Activated naive CD4-positive, alpha-beta T cell treated with anti-CD3 and anti-CD28 coated beads, Interleukin-2, amount 10 ng/mL, durations not matched to agents 5 hours and 36 hours (primary cell): ENCODE measurements at places on chromosomes 1 and 21. TPM values are rescaled to one million over a fixed set of nuclear protein-coding genes. Genes with fewer than 3 reads are reported as not detected.

C1orf115 gene
- 1.8 TPM for total RNA-seq

PADI2 gene
- not detected for total RNA-seq

TLR5 gene
- 0.17 TPM for total RNA-seq

SFPQ gene
- total RNA-seq = 354 TPM

KRTAP22-1 gene
- total RNA-seq = not detected

CIART gene
- total RNA-seq = 4.3 TPM

PYHIN1 gene
- total RNA-seq = 22.9 TPM

AMY2A gene
- total RNA-seq = not detected

SIM2 gene
- total RNA-seq = not detected

CR1L gene
- not detected for total RNA-seq

SLC39A1 gene
- 27.7 TPM for total RNA-seq

UBXN11 gene
- total RNA-seq = 37.0 TPM

MORC3 gene
- 54.1 TPM for total RNA-seq

EXTL1 gene
- total RNA-seq = not detected

TAS1R1 gene
- total RNA-seq = not detected

F3 gene
- total RNA-seq = not detected

KCNQ4 gene
- 0.43 TPM for total RNA-seq

WDR64 gene
- total RNA-seq = 0.10 TPM

GBP5 gene
- 330 TPM for total RNA-seq

MAP10 gene
- 3.1 TPM for total RNA-seq

MTARC1 gene
- not detected for total RNA-seq

RIMKLA gene
- total RNA-seq = 2.0 TPM

PROX1 gene
- not detected for total RNA-seq

MIXL1 gene
- total RNA-seq = not detected

INTS7 gene
- total RNA-seq = 25.6 TPM

HES3 gene
- total RNA-seq = not detected

NCSTN gene
- total RNA-seq = 66.9 TPM

GNAT2 gene
- total RNA-seq = not detected

FAM72B gene
- total RNA-seq = 19.5 TPM

KPRP gene
- not detected for total RNA-seq

PCSK9 gene
- total RNA-seq = not detected

EPHA2 gene
- not detected for total RNA-seq

HUNK gene
- 0.26 TPM for total RNA-seq

ZMYM1 gene
- total RNA-seq = 14.2 TPM

LRRIQ3 gene
- total RNA-seq = 0.60 TPM

SMCP gene
- not detected for total RNA-seq

C1QB gene
- not detected for total RNA-seq

EYA3 gene
- total RNA-seq = 27.3 TPM

ASAP3 gene
- 0.53 TPM for total RNA-seq

PRRX1 gene
- total RNA-seq = not detected

SOX13 gene
- total RNA-seq = 0.50 TPM

KIF17 gene
- not detected for total RNA-seq

FCGR3B gene
- total RNA-seq = not detected

FAM163A gene
- not detected for total RNA-seq

PHC2 gene
- total RNA-seq = 42.3 TPM

SLC27A3 gene
- 24.3 TPM for total RNA-seq

TTC39A gene
- not detected for total RNA-seq

SLC35F3 gene
- total RNA-seq = 18.1 TPM

CA6 gene
- total RNA-seq = 2.4 TPM

CACNA1E gene
- total RNA-seq = 0.05 TPM

CALML6 gene
- 0.50 TPM for total RNA-seq

S100A7 gene
- not detected for total RNA-seq

SH2D1B gene
- total RNA-seq = not detected

CD5L gene
- not detected for total RNA-seq
